ENCODE measurements at places on chromosomes 5 and 9. TPM values are rescaled to one million over a fixed set of nuclear protein-coding genes. Genes with fewer than 3 reads are reported as not detected.

EIF4E1B gene
- total RNA-seq: not detected

KIF12 gene
- total RNA-seq: not detected

- DNase-seq: no peak
Observed at GRCh38 chr5:178114325-178115135, 1.2 kb downstream of the N4BP3 start.

- peak; percentile 92 for DNase-seq
Observed at GRCh38 chr9:38008168-38009034, 60.6 kb downstream of the SHB start.

DNA sequence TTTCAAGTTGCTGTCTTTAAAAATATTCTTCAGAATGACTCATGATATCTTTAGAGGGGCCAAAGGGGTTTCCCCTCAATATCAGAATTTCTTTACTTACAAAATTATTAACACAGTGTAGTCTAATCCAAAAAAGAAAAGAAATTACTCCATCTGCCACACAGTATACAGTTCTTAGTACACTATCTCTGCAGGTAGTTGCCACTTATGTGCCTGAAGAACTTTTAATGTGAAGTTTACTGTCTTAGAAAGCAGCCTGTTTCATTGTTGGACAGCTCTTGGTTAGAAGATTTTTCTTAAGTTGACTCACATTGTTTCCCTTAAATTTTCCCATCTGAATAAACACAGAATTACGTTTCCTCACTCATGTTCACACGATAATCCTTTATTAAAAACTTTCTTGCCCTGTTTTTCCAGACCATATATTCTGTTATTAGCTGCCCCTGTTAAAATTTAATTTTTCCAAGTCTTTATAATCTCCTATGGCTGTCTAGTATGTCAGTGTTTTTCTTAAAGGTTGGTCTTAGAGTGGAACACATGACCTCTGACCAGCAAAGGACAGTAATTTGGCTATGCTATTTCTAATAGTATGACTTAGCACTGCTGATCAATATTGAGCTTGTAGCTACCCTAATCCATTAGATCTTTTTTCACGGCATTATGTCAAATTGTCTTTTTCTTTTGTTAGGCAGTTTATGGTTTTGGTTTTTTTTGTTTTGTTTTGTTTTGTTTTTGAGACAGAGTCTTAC is 21.8 kb upstream of the FKTN start:
- no peak for DNase-seq
